ENCODE measurements at places on chromosomes 1 and 21. TPM values are rescaled to one million over a fixed set of nuclear protein-coding genes. Genes with fewer than 3 reads are reported as not detected.

GRCh38 chr1:12372180-12372579 lies 142.3 kb downstream of the VPS13D start:
- no peak for DNase-seq
- no peaks in the 10 kb centered on the region for H3K27me3 ChIP-seq
- H3K27ac ChIP-seq = no peak overlapping the region
- H3K36me3 ChIP-seq = peaks cover 65% of the 10 kb centered on the region

GRCh38 chr1:63828322-63829044 lies 54.7 kb downstream of the ROR1 start:
- H3K27me3 ChIP-seq = no peaks in the 10 kb centered on the region
- no peak for DNase-seq
- H3K4me3 ChIP-seq = no peak overlapping the region
- H3K4me1 ChIP-seq = no peaks in the 10 kb centered on the region
- no peaks in the 10 kb centered on the region for H3K36me3 ChIP-seq

DNA sequence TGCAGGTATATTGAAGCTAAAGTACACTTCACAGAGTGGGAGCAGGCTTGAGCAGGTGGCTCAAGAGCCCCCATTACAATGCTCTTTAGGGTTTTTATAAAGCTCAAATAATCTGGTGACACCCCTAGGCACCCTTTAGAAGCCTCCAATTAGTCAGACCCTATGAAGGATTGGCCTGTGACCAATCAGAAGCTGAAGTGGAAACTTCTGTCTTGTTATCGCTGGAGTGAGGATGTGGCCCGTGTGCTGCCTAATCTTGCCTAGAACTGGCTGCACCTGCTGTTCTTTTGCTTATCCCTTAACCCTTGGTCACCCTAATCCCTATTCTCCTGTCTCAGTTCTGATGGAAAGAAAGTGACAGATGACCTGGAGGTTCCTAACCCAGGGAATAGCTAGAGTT lies 70.8 kb upstream of the ABCG1 start:
- no peaks in the 10 kb centered on the region for H3K27me3 ChIP-seq
- H3K36me3 ChIP-seq = no peaks in the 10 kb centered on the region
- no peak for DNase-seq
- H3K4me3 ChIP-seq = no peak overlapping the region
- H3K4me1 ChIP-seq = no peaks in the 10 kb centered on the region

DNA sequence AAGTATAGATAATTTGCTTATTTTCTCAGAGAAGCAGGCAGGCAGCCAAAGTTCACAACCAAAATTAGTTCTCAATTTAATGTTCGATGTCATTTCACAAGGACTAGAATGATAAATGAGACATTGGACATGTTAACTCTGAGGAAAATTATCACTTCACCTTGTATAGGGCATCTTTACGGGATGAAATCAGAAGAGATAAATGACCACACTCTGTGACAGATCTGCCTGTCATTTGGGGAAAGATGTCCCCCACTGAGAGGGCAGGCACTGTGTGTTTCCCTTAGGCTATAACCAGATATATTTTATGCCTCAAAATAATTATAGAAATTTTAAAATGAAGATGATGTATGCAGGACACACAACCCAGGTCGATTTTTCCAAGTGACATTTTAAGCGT lies 642.9 kb downstream of the BRINP3 start:
- no peak overlapping the region for H3K27ac ChIP-seq
- no peaks in the 10 kb centered on the region for H3K36me3 ChIP-seq
- no peaks in the 10 kb centered on the region for H3K27me3 ChIP-seq
- no peak for DNase-seq
- no peak overlapping the region for H3K4me3 ChIP-seq

- H3K27ac ChIP-seq = no peak overlapping the region
- H3K4me1 ChIP-seq = no peaks in the 10 kb centered on the region
- no peak overlapping the region for H3K4me3 ChIP-seq
- no peaks in the 10 kb centered on the region for H3K27me3 ChIP-seq
Observed at GRCh38 chr1:183675381-183675780, 22.3 kb upstream of the APOBEC4 start.

GRCh38 chr1:29210278-29211085 lies 20.3 kb downstream of the MECR start:
- no peak overlapping the region for H3K4me3 ChIP-seq
- H3K27me3 ChIP-seq = no peaks in the 10 kb centered on the region
- H3K27ac ChIP-seq = no peak overlapping the region
- peaks cover 42% of the 10 kb centered on the region for H3K36me3 ChIP-seq
- no peak for DNase-seq

Gene GALNT2
- 39.5 TPM for total RNA-seq

Gene TPRG1L
- 33.3 TPM for total RNA-seq

Gene PADI2
- 0.63 TPM for total RNA-seq

Gene C1orf116
- 0.07 TPM for total RNA-seq

Gene OR2L13
- total RNA-seq = not detected

Gene AGPAT3
- 41.3 TPM for total RNA-seq

Gene SHISA4
- 176 TPM for total RNA-seq

Gene KLHDC8A
- 0.24 TPM for total RNA-seq

Gene GJC2
- 2.3 TPM for total RNA-seq

Gene MRAP
- total RNA-seq = not detected

Gene CRYBG2
- not detected for total RNA-seq

Data from right atrium auricular region (tissue), 2 donors.